ENCODE measurements at places on chromosomes 6 and 20.

DNA sequence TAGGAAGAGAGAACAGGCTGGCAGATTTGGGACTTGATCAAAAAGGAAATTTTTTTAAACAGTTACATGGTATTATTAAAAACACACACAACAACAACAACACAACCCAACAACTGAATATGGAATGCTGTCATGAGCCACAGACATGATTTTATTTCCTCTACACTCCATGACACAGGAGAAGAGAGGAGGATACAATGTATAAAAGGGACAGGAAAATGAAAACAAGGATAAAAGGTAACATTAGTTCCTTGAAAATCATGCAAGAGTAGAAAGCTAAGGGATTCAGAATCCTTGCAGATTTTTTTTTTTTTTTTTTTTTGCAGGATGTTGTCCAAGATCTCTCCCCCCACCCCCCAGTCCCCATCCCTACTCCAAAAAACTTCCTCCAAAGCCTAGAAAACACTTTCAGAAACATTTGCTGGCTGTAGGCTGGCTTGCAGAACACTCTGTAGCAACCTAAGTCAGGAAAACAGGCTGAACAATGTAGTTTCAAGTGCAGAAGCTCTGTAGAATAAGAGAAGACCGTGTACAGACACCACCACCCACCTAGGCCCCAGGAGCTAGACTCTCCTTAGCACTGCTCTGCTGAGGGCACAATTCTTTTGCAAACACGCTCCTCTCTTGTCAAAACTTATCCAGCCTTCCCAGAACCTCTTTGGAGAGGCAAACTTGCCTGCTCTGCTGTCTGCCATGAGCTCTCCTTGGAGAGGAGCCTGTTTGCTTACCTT lies 845 bp downstream of the ZMYND8 start:
- no peak for DNase-seq

GRCh38 chr20:7379621-7380220 lies 560.5 kb downstream of the HAO1 start:
- DNase-seq = no peak

DNA sequence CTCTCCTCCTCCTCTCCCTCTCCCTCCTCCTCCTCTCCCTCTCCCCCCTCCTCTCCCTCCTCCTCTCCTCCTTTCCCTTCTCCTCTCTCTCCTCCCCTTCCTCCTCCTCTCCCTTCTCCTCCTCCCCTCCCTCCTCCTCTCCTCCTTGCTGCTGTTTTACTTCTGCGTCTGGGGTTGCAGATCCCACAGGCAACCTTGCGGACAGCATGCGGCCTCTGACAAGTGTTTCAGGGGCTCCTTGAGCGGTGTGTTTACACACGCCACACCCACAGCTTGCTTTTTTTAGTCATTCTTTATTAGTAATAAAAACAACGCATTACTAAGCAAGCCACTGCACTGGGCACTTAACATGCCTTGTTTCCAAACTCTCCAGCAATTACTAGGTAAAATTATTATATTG lies 81.9 kb downstream of the TFAP2C start:
- DNase-seq = no peak

DNA sequence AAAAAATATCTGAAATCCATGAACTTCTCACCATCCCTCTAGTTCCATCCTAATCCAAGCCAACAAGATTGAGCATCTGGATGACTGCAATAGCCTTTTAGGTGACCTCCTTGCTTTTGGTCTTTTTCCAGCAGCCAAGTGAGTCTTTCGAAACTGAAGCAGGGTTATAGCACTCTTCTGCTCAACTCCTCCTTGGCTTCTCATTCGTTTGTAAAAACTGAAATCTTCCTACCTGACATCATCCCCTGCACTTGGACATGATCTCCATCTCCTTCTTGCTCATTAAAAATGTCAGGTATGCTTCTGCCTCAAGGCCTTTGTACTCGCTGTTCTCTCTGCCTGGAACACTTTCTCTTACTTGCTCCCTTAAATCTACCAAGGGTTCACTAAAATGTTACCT lies 46.0 kb downstream of the STX7 start:
- DNase-seq = no peak

- DNase-seq = no peak
Observed at GRCh38 chr20:17794400-17794799, 94.6 kb downstream of the BANF2 start.

DNA sequence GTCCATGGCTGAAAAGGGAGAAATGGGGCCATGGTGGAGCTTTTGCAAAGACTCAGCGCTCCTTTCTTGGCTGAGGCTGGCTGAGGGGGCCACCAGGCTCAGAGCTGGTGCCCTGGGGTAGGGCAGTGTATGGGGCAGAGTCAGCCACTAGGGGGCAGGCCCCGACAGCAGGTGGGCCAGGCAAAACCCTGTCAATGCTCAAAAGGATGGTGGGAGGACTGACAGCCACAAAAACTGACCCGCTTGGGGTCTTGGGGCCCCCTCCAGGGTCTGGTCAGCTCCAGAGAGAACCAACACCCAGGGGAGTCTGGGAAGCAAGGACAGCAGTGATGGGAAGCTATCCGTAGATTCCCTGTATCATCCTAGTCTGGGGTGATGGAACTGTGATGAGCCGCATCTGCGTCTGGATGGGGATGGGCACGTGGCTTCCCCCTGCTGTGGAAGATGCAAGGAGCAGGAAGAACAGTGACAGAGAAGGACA lies 306.9 kb downstream of the DHX35 start:
- DNase-seq = no peak

DNA sequence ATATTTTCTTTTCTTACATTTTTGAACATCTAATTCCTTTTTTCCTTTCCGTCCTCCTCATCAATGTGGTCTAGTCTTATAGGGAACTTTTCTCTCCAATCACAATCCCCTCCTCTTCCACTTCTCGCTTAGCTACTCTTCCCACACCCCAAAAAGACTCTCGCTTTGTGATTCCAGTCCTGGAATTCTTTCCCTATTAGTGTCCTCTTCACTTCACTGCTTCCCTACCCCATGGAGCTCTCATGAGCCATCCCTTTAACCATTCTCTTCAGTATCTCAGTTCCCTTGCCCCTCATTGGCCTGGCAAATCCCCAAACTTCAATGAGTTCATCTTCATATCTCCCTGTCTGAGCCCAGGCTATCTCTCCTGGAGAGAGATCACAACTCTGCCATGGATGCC lies 55.3 kb upstream of the CEP85L start:
- no peak for DNase-seq

DNA sequence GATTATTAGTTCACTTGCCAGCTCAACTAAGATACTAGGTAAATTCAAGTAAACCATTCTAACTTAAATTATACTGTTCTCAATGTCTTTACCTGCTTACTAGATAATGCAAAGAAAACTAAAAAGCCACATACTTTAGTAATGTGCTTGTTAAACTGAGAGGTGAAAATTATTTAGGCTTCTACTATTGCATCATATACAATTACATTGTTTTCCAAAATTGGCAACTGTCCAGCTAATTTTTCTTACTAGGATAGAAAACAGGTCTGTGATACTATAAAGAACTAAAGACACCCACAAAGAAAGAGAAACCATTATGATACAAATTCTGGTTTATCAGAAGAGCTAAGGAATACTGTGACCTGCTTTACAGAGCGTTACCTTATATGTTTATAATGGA lies 45.6 kb upstream of the ALDH8A1 start:
- no peak for DNase-seq

DNA sequence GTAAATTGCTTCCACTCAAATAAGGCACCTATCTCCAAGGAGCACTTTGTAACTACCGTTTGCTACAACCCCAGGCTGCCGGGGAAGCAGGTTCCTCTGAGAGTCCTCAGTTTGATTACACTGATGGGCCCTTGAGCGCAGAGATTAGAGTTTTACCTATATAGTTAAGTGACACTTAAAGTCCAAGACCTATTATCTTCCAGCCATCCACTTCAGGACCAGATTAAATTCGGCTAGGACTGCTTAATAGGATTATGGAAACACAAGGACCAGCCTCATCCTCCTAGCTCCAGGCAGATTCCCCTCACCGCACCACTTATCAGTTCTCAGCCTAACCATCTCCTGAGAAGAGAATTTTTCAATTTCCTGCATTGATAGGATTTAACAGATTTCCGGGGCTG lies 64.7 kb upstream of the TIAM2 start:
- DNase-seq = no peak

- DNase-seq = no peak
Observed at GRCh38 chr6:128567029-128567428, 46.6 kb upstream of the PTPRK start.

DNA sequence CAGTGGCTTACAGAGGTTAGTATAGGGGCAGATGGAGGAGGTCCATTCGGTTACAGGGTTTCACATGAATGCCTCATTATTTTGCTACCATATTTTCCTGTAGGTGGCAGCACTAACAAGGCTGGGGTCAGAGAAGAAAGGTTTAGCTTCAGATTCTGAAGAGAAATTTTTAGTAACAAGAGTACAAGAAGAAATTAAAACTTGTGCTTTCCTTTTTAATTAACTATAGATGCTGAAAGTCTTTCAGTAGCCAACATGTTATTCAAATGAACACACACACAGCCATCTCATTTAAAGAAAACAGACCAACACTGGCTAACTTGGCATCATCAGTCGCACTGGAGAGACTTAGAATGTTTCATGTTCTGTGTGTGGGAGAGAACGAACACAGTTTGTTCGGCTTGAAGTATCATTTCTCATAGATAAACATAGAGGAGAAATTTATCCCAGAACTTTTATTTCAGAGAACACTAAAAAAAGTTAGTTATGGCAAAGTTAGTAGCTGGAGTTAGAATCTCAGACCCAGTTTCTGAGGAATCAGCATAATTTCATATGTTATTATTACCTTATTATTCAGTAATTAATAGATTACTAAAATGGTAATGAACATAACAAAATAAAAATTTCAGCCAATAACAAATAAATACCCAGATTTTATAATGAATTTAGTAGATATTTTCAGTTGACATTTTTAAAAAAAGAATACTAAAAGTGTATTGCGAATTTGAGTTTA lies 314.0 kb upstream of the RSPO3 start:
- DNase-seq = peak; percentile 11

DNA sequence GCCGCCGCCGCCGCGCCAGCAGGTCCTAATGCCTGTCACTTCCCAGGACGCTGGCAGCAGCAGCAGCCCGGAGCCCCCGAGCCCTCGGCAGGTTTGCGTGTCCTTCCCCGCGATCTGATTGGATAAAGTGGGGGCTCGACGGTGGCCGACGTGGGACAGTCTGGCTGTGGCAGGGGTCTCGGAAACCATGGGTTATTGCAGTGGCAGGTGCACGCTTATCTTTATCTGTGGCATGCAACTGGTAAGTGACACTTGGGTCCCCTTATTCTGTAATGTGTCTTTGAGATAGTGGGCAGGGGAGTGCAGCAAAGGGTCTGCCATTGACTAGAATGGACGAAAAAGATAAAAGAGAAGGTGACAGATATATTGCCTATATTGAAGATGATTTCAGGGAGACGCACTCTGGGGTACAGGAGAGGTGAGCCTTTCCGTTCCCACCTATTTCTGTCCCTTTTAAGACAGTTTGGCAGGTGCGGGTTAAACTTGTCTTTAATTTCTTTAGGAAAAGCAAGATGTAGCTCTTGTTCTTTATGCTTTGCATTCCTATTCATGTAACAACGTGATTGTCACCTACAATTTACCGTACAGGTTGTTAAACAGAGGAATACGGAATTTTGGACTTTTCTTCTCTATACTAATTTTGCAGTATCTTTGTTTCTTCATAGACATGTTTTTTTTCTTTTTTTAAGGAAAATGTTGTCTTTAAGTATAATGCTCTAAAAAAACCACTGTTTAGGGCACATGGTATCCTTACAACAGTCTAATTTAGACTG lies 535 bp downstream of the NKAIN2 start:
- DNase-seq = peak; percentile 75

DNA sequence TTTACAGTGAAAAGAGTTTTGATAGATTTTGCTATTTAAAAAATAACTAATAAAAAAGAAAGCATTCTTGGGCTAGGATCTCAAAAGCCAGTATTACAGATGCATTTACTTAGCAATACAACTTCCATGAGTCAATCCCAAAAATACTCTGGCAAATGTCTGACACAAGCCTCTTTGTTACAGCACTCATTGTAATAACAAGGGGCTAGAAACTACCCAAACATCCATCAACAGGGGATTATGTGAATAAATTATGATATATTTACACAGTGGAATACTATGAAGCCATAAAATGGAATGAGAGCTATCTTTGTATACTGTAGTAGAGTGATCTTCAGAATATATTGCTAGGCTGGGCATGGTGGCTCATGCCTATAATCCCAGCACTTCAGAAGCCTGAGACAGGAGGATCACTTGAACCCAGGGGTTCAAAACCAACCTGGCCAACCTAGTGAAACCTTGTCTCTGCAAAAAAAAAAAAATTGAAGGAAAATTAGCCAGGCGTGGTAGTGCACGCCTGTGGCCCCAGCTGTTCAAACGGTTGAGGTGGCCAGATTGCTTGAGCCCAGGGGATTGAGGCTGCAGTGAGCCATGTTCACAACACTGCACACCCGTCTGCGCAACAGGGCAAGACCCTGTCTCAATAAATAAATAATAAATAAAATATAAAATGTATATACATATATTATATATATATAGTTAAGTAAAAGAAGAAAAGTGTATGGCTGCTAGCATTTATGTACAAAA lies 34.7 kb upstream of the TOP1 start:
- DNase-seq = no peak

- no peak for DNase-seq
Observed at GRCh38 chr6:111604259-111605099, 1.2 kb downstream of the TRAF3IP2 start.

GRCh38 chr6:57013521-57013926 lies 33.0 kb upstream of the KIAA1586 start:
- DNase-seq = no peak

DNA sequence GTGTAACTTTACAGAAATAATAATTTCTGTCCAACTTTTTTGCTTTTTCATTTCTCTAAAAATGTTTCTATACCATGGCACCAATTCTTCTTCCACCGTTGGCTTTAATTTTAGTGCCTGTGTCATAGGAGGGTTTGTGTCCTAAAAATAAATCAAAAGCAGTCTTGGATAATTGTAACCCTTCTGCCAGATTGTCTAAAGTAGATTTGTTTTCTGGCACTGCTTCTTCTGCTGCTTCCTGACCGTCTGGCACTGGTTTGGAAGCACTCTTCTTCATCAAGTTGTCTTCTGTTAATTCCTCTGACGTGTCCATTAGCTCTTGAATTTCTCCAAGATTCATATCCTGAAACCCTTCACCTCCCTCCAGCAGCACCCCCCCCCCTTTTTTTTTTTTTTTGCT lies 33.1 kb downstream of the SCAF8 start:
- DNase-seq = no peak

DNA sequence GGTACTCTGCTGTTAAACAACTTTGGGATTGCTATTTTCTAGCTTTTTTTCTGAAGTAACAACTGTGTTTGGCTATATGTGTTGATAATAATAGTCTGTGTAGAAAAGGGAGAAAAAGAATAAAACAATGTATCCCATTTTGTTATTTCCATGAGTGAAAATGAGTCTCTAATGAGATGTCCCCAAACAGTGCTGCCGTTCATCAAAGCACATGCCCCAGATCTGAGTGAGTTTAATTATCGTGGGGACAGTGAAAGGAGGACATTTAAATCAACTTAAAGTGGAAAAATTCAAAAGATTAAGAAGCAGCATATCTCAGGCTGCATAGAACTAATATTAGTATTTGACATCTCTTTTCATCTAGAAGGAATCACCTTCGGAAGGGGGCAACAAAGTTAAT lies 59.6 kb downstream of the NCOA7 start:
- DNase-seq = no peak

- no peak for DNase-seq
Observed at GRCh38 chr6:2984738-2985406, 13.5 kb upstream of the SERPINB6 start.

- DNase-seq = no peak
Observed at GRCh38 chr20:35318502-35319157, 26.4 kb upstream of the FAM83C start.

GRCh38 chr20:47995661-47996060 lies 210.4 kb upstream of the SULF2 start:
- no peak for DNase-seq

GRCh38 chr6:152112491-152113261 lies 305.2 kb downstream of the ESR1 start:
- DNase-seq = no peak

Data from NCI-H1092 (cell line).